Stimulated activated CD8-positive, alpha-beta memory T cell treated with anti-CD3 and anti-CD28 coated beads, Interleukin-7, amount 100 ng/mL, for 1 hour (primary cell): ENCODE measurements at places on chromosomes 2 and 18.

GRCh38 chr2:226733189-226733858 lies 66.3 kb downstream of the IRS1 start:
- DNase-seq, result no peak

- DNase-seq, result no peak
Observed at GRCh38 chr2:54572636-54573536, 116.8 kb downstream of the SPTBN1 start.

- no peak for DNase-seq
Observed at GRCh38 chr18:75678627-75679026, 251.1 kb upstream of the SMIM21 start.

DNA sequence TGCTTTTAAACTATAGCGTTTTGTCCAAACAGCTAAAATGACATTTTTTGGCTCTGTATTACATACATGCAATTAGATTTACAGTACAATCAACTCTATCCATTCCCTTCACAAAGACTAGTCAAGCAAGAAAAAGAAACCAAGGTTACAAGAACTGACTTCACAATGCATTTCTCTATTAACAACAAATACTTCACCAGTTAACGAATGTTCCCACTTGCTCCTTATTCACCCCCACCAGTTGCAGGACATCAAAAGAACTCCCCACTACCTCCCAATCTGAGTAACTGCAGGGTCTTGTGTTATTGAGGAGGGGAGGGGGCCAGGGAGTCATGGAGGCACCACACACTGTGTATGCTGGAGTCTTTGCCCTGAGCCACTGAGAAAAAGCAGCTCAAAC lies 34.9 kb downstream of the LAMA1 start:
- no peak for DNase-seq

- no peak for DNase-seq
Observed at GRCh38 chr2:4168834-4169233, 465.5 kb downstream of the DCDC2C start.

- DNase-seq, result no peak
Observed at GRCh38 chr2:229642371-229642770, 72.0 kb downstream of the DNER start.

DNA sequence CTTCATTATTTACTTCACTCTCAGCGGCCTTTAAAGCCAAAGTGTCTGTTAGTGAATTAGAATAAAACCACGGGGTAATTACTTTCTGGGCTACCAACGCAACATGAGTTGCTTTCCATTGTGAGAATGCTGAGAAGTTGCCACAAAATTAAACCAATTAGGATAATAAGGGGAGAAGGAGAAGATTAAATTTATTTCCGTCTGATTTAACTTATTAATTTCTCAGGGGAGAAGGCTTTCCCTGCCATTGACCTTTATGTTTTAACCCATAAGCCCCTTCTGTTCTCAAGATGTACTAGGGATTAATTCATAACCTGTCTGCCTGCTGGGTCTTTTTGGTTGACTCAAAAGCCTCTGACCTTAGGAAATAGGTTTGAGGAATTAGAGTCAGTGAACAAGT lies 42.3 kb upstream of the IGFBP5 start:
- no peak for DNase-seq

- DNase-seq, result no peak
Observed at GRCh38 chr2:77395011-77395410, 127.2 kb downstream of the LRRTM4 start.
